ENCODE measurements at places on chromosomes 5 and 9.

- no peak for DNase-seq
Observed at GRCh38 chr9:137602661-137603060, 2.8 kb upstream of the ARRDC1 start.

DNA sequence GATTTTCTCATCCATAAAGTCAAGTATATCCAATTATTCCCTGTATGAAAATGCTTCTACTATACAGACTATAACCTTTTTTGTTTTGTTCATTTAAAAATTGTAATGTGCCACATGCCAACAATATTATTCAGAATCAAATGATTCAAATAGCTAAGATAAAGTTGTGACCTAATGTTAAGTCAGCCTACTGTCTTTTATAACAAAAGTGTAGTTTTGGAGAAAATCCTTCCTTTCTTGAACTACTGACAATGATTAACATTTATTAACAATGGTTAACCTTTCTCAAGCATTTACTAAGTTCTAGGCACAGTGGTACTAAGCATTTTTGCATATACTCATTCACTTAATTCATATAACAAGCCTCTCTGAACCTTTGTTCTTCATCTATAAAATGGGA lies 25.0 kb downstream of the CSF2 start:
- no peak for DNase-seq

GRCh38 chr9:20558566-20559016 lies 63.7 kb downstream of the MLLT3 start:
- no peak for DNase-seq

DNA sequence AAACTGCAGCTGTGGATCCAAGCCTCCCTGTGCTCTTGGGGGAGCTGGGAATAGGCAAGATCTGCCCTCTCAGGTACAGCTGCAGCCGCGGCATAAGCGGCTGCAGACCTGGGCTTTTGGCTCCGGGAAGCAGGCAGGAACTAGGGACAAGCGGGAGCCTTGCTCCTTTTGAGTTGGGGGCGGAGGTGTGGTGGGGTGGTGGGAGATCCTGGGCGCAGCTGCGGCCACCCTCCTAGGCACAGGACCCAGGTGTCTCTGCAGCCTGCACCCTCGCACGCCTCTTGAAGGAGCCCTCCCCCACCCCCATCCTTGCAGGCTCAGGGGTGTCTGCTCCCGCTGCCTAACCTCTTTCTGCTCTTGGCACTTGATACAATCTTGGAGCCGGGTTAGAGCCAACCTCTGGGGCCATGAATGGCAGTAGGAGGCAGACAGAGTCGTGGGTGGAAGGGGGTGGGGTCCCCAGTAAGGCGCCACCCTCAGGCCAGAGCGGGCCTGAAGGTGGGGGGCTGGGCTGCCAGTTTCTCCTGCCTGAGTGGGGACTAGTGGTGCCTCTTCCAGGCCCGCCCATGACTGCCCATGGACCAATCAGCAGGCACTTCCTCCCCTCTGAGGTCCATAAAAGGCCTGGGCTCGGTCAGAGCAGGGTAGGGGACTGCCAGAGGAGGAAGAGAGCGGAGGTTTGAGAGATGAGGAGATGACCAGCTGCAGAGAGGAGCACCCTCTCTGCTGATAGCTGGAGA lies 267.6 kb upstream of the TNC start:
- no peak for DNase-seq

DNA sequence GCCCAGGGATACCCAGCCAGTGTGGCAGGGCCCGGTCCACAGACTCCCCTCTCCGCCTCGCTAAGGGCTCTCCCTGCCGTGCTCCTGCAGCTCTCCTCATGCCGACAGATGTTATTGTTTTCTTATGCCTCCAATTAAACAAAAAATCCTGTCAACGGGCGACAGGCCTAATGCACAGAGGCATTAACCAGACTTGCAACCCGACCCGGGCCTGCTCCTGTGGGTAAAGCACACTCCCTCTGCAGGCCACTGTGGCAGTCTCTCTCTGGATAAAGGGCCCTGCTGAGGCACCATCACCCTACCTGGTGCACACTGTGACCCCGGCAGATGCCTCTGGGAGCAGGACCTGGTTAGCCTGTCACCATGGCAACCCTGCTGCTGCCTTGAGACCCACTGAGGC lies 27.5 kb upstream of the HAND1 start:
- DNase-seq, result peak; percentile 85

All from DMS 273 treated with DMSO at 0.1 percent for 48 hours (cell line).